Ecto neural progenitor cell (in vitro differentiated cells): ENCODE measurements at places on chromosomes 5 and 9.

GRCh38 chr5:103414604-103415003 is 148.0 kb downstream of the NUDT12 start:
- DNase-seq = peak; percentile 57

DNA sequence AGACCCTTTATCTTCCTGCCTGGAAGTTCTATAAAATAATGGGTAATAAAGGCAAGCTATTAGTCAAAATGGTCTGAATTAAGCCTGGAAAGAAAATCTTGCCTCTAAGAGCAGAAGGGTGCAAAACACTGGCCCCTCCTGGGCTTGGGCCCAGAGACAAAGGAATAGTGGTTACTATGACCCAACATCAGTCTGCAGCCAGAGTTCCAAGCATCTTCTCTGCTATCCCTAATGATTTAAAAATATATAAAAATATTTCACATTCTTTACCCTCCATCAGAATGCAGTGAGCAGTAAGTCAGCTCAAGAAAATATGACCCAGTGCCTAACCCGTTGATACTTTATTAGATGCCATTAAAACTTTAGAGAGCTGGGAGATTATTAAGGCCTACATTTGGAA is 14.7 kb downstream of the TNFAIP8 start:
- no peak for DNase-seq

DNA sequence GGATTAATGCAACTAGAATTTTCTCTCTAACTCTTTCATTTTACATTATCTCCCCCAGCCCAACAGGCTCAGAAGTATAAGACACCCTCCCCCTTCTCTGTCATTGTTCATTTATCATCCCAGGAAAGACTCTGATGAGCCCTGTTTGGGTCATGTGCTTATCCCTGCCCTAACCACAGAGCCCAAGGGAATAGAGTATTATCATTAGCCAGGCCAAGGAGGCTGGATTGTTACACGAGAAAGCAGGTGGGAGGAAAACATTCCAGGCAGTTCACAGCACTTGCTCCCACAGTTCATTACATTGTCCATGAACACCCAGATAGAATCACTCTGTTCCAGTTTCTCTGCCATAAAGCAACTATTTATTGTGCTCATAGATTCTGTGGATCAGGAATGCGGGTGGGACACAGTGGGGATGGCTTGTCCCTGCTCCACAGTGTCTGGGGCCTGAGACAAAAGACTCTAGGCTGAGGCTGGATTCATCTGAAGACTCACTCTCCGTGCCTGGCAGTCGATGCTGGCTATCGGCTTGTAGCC is 59.5 kb upstream of the TMEM215 start:
- no peak for DNase-seq

GRCh38 chr9:99894826-99895225 is 11.6 kb upstream of the STX17 start:
- DNase-seq = no peak

DNA sequence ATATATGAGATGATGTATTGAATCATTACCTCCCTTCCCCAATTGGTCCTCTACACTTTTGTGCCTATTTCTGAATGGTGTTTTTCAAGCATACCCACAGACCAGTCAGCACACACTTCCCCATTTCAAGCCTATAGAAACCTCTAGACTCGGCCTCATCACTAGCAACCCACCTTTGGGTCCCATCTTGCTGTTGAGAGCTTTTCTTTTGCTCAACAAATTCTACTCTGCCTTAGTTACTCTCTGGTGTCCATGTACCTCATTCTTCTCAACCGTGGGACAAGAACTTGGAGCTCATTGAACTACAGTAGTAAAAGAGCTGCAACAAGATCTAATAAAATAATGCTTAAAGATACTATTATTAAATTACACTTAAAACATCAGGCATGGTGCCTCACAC is 49.0 kb upstream of the KDM4C start:
- no peak for DNase-seq

DNA sequence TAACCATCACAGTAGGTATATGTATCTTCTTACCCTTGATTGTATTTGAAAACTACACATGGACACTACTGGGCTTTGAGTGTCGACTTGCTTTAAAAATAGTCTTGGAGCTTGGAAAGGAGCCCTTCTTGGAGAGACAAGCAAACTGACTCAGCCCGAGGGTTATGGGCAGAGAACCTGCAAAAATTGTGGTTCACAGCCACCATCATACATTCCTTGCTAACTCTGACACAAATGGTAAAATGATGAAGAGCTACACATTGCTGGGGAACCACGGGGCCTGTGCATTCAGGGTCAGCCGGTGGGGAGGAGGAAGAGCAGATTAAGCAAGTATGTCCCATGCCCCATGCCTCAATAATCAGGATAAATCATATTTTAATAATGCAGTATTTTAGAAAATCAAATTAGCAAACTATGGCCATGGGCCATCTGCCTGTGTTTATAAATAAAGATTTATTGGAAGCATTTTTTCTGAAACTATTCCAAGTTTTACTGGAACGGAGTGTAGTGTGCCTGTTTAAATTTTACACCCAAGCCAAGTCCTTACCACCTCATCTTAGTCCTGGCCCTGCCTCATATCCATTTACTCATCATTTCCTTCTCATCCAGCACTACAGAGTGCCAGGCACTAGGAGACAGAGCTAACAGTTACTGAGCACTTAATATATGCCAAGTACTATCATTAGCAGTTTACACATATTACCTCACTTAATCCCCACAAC is 195.7 kb downstream of the PALM2AKAP2 start:
- no peak for DNase-seq

- DNase-seq = no peak
Measured at GRCh38 chr9:105344283-105344682, 99.8 kb downstream of the SLC44A1 start.

- no peak for DNase-seq
Measured at GRCh38 chr5:131682826-131683225, 47.8 kb upstream of the RAPGEF6 start.

GRCh38 chr5:180209137-180209581 is at the start of gene RASGEF1C:
Gene RASGEF1C (minus strand): TSS chr5:180209211. CDS start chr5:180138052, 71,159 bp downstream.
- peak; percentile 85 for DNase-seq

DNA sequence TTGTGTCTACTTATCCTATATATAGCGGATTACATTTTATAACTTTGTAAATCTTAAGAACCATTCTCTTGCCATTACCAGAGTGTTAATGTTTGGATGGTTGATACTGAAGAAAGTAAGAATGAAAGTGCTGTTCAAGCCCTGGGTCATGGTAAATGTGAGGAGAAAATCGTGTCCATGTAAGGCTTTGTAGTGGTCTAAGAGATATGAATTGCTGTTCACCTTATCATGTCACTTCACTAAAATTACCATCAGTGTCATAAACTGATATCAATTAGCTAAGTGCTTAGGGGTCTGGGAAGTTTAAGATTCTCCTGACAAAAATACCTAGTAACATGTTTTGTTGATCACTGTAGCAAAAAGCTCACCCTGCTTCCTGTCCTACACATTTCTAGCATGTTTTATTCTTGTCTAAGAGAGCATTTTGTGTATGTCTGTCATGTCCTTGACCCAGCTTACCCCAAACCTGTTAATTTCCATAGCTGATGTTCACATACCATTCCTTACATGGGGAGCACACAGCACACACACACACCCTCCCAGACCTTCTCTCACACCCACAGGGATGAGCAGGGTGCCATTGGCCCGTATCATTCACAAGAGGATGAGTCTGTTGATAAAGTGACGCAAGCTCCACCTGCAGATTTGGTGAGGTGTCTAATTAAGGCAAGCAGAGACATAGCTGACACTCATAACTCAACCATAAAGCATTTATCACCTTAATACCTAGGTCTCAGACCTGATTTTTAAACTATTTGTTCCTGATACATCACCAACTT is 125.1 kb upstream of the PAM start:
- DNase-seq = no peak

DNA sequence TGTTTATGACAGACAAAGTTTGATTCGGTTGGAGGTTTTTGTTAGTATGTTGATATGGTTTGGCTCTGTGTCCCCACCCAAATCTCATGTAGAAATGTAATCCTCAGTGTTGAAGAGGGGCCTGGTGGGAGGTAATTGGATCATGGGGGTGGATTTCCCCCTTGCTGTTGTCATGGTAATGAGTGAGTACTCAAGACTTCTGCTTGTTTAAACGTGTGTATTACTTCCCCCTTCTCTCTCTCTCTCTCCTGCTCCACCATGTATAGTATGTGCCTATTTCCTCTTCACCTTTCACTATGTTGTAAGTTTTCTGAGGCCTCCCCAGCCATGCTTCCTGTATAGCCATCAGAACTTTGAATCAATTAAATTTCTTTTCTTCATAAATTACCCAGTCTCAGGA is 415.1 kb downstream of the HCN1 start:
- DNase-seq = no peak

- DNase-seq = peak; percentile 75
Measured at GRCh38 chr5:40904205-40904993, 4.9 kb upstream of the C7 start.

- no peak for DNase-seq
Measured at GRCh38 chr5:57618767-57619381, 136.3 kb upstream of the ACTBL2 start.

DNA sequence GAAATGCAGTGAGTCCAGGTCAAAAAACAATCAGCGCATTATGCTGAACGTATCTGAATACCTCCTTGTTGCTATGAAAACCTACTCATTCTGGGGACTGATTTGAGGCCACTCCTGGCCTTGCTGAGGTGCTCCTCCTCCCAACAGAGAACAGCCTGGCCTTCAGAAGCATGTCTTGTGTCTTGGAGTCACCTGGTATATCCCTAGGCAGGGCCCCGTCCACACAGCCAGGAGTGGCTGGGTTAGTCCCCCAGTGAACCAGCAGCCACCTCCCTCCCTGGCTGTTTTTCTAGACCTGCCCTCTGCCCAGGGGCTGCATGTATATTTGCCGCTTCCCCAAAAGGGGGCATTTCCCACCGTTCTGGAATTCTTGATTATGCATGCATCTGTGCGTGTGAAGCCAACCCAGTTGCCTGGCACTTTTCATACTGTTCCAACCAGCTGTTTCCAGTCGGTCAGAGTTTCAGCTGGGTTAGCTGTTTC is 99.2 kb upstream of the SPATA31C2 start:
- DNase-seq = no peak

GRCh38 chr5:135332519-135333150 is 66.4 kb downstream of the MACROH2A1 start:
- DNase-seq = no peak

- no peak for DNase-seq
Measured at GRCh38 chr5:160082614-160083500, 36.4 kb downstream of the PWWP2A start.

GRCh38 chr5:175170899-175171298 is 273.1 kb downstream of the DRD1 start:
- DNase-seq = no peak

DNA sequence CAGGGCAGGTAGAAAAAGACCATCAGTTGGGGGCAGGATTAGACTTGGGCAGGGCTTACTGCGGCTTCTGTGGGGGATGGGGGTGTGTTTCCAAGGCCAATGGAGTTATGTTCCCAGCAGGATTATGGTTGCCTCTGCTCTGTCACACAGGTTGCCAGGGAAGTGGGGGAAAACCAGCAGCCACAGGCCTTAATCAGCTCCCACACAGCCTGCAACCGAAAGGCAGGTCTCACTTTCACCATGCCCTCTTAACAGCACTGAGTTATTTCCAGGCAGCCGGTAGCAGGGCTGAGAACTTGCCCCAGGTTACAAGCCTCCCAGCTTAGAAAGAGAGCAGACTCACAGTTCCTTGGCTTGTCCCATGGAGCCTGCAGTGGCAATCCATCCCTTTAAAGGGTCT is 205.5 kb downstream of the FGF10 start:
- peak; percentile 62 for DNase-seq

DNA sequence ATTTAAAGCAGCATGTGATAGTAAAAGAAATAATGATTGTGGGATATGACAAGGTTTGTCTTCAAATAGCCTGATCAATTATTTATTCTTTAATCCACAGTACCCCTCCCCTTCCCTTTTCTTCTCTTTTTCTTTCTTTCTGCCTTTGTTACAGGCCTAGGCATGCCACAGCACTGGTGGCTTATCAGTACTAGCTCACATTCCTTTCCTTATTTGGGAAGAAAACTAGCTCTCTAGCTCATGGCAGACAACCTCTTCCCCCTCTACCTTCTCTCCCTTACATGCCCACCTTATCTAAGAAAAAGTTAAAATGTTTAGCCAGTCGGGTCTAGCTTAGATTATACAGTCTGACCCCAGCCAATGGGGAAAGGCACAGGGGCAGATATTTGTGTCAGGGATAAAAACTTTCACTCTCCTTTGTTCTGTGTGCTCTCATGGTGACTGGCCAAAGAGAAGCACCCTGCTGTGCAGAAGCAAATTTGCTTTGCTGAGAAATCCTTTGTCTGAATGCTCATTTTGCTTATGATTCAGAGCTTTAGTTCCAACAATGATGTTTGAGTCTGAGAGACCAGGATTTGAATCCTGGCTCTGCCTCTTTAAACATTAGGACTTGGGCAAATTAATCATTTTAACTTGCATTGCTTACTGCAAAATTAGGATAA is 75.8 kb upstream of the CDH12 start:
- no peak for DNase-seq

DNA sequence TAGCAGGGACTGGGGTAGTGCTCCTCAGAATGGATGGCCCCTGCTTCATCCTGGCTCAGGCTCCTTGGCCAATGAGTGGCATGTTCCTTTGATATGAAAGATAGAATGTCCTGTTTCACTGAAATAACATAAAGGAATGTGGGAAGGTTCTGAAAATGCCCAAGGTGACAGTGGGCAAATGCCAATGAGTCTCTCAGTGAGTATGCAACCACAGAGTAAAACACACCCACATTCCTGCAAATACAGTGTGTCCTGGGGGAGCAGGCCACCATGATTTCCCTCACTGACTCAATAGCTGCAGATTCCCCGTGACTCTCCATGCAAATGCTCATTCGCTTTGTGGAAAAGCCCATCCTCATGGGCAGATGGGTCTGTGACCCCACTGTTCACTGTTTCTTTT is 36.4 kb downstream of the ZNF366 start:
- no peak for DNase-seq

- DNase-seq = no peak
Measured at GRCh38 chr9:72674961-72675360, 153.6 kb downstream of the TMC1 start.

DNA sequence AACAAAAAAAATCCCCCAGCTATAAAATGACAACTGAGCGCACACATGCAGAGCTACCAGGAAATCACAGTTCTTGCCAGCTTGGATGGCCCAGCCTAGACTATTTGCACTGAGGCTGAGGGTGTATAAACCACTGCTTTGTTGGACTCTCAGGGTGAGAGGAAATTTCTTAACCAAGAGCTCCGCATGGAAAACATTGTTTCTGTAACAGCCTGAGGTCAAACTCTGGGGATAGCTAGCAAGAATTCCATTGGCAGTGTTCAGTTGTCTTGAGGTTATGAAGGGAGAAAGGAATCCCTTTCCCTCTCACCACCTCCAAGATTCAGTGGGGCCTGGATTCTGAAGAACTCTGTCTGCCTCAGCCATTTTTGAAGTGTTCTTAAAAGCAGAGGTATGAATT is 360.0 kb downstream of the OSTF1 start:
- no peak for DNase-seq

- DNase-seq = peak; percentile 86
Measured at GRCh38 chr9:33452828-33453271, 5.5 kb upstream of the AQP3 start.

GRCh38 chr5:103041071-103041676 is 78.8 kb downstream of the GIN1 start:
- no peak for DNase-seq

- no peak for DNase-seq
Measured at GRCh38 chr5:57784121-57784520, 301.5 kb upstream of the ACTBL2 start.
